Mesenteric fat pad (tissue), 1 donor: ENCODE measurements at places on chromosomes 13 and 19. TPM values are rescaled to one million over a fixed set of nuclear protein-coding genes. Genes with fewer than 3 reads are reported as not detected.

DNA sequence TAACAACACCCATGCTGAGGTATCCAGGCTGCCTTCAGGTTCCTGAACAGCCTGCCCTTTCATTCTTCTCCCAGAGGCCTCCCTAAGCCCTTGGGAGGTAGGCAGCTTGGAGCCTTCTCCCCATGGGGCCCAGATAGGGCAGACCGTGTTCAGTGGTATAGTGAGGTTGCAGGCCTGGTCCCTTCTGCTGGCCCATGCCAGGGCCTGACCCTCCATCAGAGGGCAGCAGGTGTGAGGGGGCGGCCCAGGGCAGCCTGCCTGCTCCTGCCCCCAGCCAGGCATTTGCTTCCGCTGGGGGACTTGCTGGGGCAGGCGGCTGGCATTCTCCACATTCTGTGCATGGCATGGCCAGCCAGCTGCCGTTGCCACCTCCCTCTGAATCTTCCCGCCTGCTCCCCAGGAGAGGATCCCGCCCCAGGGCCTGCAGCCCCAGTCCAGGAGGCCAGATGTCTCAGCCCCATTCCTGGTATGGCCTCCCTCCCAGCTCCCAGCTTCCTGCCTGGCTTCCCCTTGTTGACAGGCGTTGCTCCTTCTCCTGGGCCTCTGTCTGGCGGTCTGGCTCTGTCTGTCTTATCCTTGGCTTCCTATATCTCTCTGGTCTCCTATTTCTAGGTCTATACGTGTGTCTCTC, 8.9 kb downstream of the CIC start:
- no peak for DNase-seq

GRCh38 chr19:30070198-30070967, 128.3 kb downstream of the URI1 start:
- peak; percentile 73 for DNase-seq

The INSL3 gene
- total RNA-seq: 0.61 TPM

The DPF1 gene
- not detected for total RNA-seq

DNA sequence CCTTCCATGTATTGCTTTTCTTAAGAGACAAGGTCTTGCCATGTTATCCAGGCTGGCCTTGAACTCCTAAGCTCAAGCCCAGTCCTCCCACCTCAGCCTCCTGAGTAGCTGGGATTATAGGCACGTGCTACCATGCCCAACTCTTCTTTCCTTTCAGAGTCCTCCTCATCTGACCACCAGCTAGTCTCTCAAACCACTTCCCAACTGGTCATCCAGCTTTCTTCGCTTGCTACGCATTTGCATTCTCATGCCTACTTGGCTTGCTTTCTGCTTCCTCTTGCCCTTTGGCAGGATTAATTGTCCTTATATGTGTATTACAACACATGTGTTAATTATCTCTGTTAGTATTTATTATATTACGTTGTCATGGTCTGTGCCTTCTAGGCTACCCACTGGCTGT, 6.3 kb downstream of the GPR18 start:
- no peak for DNase-seq
